Mesenteric fat pad (tissue), 1 donor: ENCODE measurements at places on chromosomes 7 and 10. TPM values are rescaled to one million over a fixed set of nuclear protein-coding genes. Genes with fewer than 3 reads are reported as not detected.

DNA sequence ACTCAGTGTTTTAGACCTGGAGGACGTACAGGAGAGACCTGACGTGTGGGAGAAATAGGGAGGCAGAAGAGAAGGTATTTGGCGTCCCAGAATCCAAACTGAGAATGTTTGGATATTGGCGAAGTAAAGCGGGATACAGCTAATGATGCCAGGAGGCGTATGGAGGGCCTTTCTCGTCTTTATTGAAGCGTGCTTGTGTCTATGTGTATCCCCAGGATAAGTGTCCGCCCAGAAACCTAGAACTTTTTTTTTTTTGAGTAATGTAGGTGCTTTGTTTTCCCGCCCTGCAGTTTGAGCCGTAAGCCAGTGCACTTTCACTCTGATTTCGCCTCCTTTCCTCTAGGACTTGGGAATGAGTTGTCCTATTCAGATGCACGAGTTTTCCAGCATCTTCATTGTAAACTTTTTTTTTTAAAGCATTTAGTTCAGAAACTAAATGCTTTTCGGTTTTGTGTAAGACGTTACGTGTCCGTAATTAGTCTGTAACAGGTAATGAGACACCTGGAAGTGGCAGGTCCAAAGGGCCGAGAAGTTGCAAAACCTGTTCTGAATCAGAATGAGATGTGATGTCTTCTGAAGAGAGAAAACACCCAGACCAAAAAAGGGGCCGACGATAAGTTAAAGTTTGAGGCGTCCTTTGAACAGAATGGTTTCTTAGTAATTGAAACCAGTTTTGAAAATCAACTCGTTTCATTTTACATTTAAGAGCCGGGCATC lies 746 bp downstream of the ARL5B start:
- DNase-seq = no peak

GRCh38 chr7:159108941-159109652 lies 35.6 kb downstream of the VIPR2 start:
- peak; percentile 51 for DNase-seq

DNA sequence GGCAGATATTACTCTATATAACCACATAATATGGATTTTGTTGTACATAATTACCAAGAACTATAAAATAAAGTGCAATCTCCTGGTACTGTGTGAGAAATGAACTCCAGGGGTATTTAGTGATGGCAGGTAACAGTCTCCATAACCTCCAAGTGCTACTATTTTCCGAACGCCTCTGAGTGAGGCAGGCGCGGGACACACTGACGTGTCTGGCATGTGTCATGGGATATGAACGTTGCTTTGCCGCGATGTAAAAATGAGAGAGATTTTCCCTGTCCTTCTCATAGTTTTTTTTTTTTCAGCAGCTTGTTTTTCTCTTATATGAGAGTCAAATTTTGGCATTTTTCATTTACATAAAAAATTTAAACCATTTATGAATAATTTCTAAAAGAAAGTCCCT lies 3.6 kb downstream of the ADARB2 start:
- no peak for DNase-seq

DNA sequence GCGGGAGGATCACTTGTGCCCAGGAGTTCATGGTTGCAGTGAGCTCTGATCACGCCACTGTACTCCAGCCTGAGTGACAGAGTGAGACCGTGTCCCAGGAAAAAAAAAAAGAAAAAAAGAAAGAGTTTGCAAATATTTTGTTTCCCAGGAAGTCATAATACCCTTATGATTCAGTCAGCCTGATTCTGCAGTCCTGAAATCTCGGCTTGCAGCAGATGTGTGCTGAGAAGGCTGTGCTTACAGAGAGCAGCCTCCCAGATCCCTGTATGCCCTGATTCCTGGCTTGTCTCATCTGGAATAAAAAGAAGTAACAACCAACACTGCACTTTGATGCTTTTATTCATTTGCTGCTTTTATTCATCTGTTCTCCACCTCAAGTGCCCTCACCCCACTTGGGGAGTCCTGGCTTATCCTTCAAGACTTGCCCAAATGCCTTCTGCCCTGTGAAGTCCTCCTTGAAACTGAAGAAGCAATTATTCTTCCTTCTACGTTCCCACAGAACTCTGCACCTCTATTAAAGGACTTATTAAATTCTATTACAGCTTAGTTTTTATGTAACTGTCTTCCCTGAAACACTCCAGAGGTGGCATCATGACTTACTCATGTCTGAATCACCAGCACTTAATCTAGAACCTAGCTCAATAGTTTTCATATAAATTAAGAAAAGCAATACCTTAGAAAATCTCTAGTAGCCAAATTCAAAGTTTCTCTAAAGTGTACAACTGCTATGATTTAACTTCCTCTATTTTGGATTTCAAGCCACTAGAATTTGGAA lies 27.7 kb upstream of the BPGM start:
- DNase-seq = no peak

DNA sequence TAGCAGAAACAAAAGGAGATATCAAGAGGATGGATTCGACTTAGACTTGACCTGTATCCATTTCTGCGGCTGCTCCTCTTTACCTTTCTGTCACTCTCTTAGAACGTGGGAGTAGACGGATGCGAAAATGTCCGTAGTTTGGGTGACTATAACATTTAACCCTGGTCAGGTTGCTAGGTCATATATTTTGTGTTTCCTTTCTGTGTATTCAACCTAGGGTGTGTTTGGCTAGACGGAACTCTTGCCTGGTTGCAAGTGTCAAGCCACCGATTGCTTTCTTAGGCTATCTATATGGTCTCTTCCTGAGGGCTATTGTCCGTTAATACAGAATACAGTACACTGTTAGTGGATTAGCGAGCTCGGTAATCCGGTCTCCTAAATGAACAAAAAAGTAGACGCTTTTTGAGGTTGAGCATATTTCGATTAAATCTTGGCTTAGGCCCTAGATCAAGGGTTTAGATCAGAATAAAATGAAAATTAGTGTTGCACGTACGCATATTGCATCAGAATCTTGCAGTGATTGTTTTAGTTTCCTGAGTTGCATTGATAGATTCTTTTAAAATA lies 1.2 kb downstream of the PTEN start:
- no peak for DNase-seq

DNA sequence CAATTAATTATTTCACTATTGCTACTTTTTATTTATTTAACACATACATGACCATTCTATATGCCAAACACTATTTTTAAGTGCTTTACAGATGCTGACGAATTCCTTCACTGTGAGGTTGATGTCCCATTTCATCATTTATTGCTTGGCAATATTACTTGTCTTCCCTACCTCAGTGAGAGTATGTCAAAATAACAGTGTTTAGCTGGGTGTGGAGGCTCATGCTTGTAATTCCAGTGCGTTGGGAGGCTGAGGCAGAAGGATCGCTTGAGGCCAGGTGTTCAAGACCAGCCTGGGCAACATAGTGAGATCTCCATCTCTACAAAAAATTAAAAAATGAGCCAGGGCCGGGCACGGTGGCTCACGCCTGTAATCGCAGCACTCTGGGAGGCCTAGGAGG lies 19.8 kb upstream of the MRC1 start:
- DNase-seq = no peak

- DNase-seq = no peak
These were observed 35.0 kb downstream of the LAMB4 start for GRCh38 chr7:108094933-108095710.

DNA sequence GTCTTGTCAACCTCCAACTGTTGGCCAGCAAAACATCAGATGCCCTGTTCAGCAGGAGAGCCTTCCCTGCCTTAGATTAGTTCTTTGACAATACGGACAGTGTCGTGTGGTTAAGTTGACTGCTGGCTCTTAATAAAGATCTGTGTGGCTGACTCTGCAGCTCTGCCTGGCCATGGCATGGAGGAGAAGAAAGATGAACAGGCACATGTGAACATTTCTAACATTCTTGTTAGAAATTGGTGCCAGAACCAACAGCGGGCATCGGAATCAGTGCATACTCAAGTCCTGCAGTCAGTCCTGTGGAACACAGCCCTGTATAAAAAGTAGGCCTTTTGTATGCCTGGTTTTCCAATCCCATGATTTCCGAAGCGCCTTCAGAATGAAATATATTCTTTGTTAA lies 455.6 kb downstream of the POM121L12 start:
- no peak for DNase-seq

DNA sequence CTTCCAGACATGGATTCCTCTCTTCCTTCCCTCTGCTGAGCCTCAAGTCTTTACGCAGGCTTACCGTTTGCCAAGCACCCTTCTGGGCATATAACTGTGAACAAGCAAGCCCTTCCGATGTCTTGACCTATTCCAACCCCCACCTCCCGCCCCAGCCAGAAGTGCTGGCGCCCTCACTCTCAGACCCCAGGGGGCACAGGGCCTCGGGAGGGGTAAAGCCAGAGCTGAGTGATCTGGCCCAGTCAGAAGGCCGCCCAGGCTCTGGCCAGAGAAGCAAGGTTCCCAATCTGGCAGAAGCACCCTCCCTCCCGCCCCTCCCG lies 1.2 kb downstream of the PRRT4 start:
- DNase-seq = no peak

GRCh38 chr7:152392254-152392653 lies 43.5 kb downstream of the KMT2C start:
- no peak for DNase-seq

GRCh38 chr10:127332631-127333030 lies 136.2 kb upstream of the INSYN2A start:
- no peak for DNase-seq

DNA sequence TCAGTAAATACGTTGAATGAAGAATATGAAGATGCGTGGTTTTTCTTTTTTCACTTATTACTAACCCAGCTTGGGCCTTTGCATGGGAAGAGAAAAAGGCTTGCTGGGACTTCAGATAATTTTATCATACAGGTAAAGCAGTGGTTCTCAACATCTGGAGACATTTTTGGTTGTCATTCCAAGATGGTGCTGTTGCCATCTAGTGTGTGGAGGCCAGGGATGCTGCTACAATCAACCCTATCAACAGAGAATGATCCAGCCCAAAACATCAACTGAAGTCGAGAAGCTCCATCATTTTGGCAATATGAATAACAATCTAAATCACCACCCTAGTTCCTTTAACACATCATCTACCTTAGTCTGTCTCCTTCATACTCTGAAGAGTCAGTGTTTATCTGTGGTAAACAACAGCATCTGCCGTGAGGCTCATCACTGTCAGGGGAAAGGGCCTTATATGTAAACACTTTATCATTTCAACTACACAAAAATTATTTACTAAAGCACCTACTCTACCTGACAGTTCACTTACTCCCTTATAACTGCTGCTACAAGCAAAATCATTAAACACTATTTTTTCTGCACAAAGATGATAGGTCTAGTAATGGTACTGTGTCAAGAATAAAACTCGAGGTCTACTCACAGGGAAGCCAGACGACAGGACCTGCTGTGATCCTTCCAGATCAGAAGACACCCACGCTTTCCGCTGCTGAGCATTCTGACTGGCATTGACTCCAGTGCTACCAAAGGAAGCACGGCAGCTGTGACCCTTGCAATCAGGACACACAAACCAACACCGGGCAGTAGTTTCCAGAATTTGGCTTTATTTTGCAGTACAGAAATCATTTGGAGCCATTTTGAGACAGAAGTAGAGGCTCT lies 48.6 kb downstream of the GDI2 start:
- no peak for DNase-seq

DNA sequence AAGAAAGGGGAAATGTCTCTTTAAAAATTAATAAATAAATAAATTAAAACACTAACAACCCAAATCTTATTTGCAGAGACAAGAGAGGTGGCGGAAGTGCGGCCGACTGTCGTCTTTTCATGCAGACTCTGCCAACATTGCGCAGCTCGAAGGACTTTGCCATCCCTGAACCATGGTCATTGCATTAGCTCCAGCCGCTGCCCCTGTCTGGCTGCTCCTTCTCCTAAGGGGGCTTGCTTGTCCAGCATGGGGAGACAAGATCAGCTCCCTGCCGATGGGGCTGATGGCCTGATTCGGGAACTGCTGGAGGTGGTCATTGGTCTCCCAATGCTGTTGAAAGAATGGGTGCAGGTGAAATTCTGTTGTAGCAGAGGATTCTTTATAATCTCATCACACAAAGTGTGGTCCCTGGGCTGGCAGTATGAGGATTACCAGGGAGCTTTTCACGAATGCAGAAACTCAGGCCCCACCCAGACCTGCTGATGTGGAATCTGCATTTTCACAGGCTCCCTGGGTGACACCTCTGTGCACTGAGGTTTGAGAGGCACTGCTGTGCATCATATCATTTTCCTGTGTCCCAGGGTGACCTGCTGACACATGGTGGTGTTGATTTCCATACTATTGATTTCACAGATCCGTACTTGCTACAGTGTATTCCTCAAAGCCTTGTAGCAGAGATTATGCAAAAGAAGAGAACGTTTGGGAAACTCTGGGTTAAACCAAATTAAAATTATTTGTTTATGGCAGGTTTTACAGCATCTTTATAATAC lies 172.4 kb upstream of the ZMIZ1 start:
- peak; percentile 87 for DNase-seq

DNA sequence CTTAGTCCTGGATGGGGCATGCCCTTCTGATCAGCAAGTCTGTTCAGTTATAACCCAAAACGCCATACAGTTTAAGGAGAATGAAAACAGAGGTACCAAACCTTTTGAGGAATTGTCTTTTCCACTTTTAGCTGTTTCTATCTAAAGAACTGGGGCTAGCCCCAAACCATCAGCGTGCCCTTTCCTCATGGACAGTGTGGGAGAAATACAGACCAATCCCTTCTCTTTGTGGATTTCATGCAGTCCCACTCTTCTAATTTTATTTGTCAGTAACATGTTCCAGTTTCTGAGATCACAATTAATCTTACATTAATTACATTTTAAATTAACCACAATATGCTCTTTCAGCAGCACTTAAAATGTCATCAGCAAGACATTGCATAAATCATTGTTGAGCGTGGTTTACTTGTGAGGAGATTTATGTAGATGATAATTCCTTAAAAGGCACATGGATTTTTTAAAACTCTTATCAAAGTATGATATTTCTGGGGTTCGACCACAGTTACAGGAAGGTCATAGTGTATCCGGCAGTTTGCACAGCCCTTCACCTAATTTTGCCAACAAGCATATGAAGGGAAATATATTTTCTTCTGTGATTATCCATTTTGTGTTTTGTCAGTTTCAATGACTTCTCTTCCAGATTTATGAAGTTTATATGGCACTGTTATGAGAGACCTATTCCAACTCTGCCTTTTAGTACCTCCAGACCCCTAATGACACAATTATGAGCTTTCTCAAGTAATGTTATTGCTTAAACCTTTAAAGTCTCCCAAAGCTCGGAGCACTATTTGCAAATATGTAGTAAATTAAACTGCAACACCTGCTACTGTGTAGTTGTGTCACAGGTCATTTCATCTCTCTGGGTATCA lies 868.4 kb upstream of the C7orf33 start:
- DNase-seq = no peak

- no peak for DNase-seq
These were observed 15.0 kb upstream of the GFRA1 start for GRCh38 chr10:116287906-116288501.

GRCh38 chr7:42618651-42619360 lies 293.1 kb downstream of the C7orf25 start:
- no peak for DNase-seq

- DNase-seq = no peak
These were observed 790.8 kb upstream of the KCND2 start for GRCh38 chr7:119482209-119482608.

The NPTX2 gene
- 23.8 TPM for total RNA-seq

The FAM20C gene
- 121 TPM for total RNA-seq

The FGFBP3 gene
- 1.1 TPM for total RNA-seq

The GLI3 gene
- 25.5 TPM for total RNA-seq

The CLRN3 gene
- total RNA-seq = 0.29 TPM

The INSYN2A gene
- not detected for total RNA-seq

The THSD7A gene
- 6.0 TPM for total RNA-seq

The ZSCAN25 gene
- total RNA-seq = 10.9 TPM

The SLC16A12 gene
- total RNA-seq = 0.22 TPM

The GBX1 gene
- total RNA-seq = not detected

The DYDC2 gene
- total RNA-seq = not detected

The RHOBTB1 gene
- 22.6 TPM for total RNA-seq

The UCN3 gene
- not detected for total RNA-seq

The MYPN gene
- total RNA-seq = not detected

The COL13A1 gene
- total RNA-seq = not detected

The PARD3 gene
- 27.7 TPM for total RNA-seq
